ENCODE measurements at places on chromosomes 4 and X. TPM values are rescaled to one million over a fixed set of nuclear protein-coding genes. Genes with fewer than 3 reads are reported as not detected.

Gene H2BW2
- not detected for total RNA-seq

GRCh38 chr4:100424376-100424775, 93.4 kb downstream of the EMCN start:
- DNase-seq: no peak

DNA sequence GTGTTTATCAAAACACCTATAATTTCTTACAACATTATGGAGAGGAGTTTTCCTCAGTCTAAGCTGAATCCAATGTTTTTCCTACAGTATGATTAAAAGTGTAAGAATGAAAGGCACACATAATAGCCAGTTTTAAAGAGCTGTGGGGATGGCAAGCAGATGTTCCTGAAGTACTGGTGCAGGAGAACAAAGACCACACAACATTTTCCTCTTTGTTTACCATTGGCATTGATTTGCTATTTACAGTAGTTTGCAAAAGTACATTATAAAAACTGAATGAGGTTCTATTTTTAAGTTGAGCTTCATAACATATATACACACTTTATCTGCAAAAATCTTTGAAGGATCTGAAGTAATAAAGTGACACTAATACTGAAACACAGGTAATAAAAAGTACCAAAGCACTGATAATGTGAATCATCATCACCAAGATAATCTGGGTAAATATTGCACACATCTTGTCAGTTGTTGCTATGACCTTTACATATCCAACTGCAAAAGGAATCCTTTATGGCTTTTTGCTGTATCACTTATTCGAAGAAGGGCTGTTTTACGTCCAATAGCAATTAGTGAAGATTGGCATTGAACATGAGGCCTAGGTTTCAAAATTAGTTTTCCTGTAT, 22.5 kb downstream of the TCEAL1 start:
- DNase-seq: no peak

GRCh38 chr4:145635117-145635516, 15.9 kb downstream of the MMAA start:
- DNase-seq: no peak

DNA sequence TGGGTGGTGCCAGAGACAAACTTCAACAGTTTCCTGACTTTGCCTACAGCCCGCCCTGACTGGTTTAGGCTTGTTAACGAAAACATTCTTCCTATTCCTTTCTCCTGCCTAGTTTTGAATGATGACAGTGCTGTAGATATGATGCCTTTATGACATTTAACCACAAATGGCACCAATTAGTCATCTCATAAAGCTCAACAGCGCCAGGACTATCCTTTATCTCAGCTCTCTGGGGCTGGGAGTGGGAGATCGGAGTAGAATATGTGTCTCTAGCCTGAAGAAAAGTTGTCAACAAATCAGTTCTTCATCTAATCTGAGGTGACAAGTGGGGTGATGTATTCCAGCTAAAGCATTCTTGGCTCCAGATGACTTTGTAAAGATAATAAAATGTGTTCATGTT, 64.6 kb upstream of the SH3RF1 start:
- no peak for DNase-seq

Data from right lobe of liver (tissue), 6 donors.